Left ventricle myocardium inferior (tissue), 1 donor: ENCODE measurements at places on chromosomes 16 and 17. TPM values are rescaled to one million over a fixed set of nuclear protein-coding genes. Genes with fewer than 3 reads are reported as not detected.

GRCh38 chr17:80938556-80938955, 53.1 kb upstream of the CHMP6 start:
- no peak for DNase-seq
- peaks cover 23% of the 10 kb centered on the region for H3K4me1 ChIP-seq
- H3K27ac ChIP-seq, result no peak overlapping the region
- no peaks in the 10 kb centered on the region for H3K27me3 ChIP-seq
- H3K4me3 ChIP-seq, result no peak overlapping the region
- peaks cover 30% of the 10 kb centered on the region for H3K36me3 ChIP-seq

DNA sequence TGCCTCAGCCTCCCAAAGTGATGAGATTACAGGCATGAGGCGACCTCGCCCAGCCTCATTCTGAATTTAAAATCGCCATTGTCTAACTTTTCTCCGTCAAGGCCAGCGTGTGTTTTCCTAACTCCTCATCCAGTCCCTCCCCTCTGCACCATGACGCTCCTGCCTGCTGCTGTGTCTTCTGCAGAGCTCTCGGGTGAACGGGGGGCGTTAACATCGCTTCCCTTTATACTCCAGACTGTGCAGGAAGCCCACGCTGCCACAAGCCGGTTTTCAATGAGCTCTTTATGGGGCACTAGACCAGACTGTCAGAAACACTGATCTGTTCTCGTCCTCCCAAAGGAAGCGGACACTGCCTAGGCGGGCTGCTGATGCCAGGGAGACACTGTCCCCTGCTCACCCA, 13.2 kb downstream of the AANAT start:
- no peaks in the 10 kb centered on the region for H3K27me3 ChIP-seq
- peaks cover 20% of the 10 kb centered on the region for H3K36me3 ChIP-seq
- no peak overlapping the region for H3K4me3 ChIP-seq
- no peak for DNase-seq
- peaks cover 13% of the 10 kb centered on the region for H3K4me1 ChIP-seq

GRCh38 chr17:58630883-58631522, 60.8 kb downstream of the TEX14 start:
- H3K4me1 ChIP-seq, result peaks cover 7% of the 10 kb centered on the region
- H3K27me3 ChIP-seq, result no peaks in the 10 kb centered on the region
- H3K4me3 ChIP-seq, result peak overlapping the region; percentile 57

The MMP2 gene
- total RNA-seq, result 87.4 TPM

DNA sequence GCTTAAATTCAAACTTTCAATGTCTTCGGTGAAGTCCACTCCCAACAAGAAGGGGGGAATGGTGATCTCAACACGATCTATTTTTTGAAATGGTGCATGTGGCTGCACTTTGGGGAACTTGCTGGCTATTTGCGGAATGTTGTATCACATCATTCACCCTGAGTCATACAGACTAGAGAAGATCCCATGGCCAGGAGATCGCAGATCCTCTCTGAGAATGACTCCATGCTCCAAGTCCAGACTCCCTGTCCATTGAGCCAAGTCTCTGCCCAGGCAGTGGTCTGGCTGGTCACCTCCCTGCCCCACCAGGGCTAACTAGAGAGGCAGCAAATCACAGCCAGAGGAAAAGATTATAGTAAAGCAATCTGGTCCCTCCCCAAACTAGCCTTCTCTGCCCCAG, 120.6 kb downstream of the XYLT1 start:
- no peak overlapping the region for H3K27ac ChIP-seq
- H3K36me3 ChIP-seq, result no peaks in the 10 kb centered on the region
- no peak overlapping the region for H3K4me3 ChIP-seq
- no peak for DNase-seq

DNA sequence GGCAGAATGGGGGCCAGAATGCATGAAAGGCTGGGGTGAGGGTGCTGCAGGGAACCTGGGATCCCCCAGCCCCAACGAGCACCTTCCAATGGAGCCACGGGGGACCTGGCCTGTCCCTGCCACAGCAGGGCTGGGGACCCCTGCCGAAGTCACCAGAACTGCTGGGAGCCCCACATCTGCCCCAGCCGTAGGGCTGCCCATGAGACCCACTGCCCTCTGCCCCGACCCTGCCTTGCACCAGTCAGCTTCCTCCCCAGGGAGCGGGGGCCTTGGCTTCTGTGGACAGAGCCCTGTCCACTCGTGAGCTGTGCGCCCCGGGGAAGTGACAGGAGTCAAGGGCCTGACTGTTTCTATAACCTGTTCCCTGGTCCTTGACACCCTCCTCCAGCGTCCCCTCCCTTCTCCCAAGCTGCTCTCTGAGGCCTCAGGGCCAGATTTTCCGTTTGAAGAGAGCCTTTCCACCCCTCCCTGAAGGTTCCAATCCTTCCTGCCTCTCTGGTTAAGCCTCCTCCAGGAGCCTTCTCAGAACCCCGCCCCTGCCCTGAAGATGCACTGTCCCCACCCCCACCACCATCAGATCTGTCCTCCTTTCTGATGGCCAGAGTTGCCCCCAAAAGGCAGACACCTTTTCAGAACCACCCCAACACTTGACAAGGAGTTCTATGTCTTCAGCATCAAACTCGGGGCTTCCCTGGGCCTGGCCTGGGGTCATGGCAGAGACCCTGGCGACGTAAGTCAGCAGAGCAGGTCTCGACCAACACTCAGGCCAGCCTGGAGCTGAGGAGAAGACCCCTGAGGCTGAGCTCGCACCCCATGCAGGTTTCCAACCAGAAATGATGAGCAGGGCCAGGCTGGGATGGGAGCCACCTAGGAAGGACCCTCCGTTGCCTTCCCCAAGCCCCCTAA, 10.7 kb upstream of the PRR29 start:
- peaks cover 30% of the 10 kb centered on the region for H3K27me3 ChIP-seq
- peak overlapping the region; percentile 21 for H3K27ac ChIP-seq
- H3K4me1 ChIP-seq, result peaks cover 71% of the 10 kb centered on the region

The ZP2 gene
- not detected for total RNA-seq

The KRTAP3-1 gene
- total RNA-seq, result not detected

DNA sequence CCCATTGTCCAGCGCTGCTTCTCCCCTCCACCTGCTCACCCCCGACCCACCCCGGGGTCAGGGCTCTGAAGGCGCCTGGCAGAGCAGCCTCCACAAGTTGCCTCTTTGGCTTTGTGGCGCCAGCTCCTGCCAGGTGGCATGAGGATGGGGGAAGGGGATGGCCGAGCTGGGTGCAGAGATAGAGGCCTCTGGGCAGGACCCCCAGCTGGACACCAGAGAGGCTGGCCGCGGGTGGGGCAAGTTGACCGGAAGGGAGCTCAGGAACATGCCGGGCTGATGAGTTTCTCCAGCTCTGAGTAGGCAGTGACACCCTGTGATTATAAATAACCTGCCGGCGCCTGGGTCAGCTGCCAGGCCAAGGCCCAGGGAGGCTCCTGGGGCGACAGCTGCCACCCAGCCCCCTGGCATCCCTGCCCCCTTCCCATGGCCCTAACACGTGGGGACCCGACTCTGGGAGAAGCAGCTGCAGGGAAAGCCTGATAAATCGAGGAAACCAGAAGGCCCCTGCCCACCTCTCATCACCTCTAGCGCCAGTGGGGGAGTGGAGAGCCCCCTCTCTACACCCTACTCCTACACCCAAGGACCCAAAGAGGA, 729 bp downstream of the P2RX5 start:
- no peaks in the 10 kb centered on the region for H3K36me3 ChIP-seq
- peaks cover 31% of the 10 kb centered on the region for H3K4me1 ChIP-seq
- peak; percentile 58 for DNase-seq
- H3K27ac ChIP-seq, result peak overlapping the region; percentile 81

- H3K4me3 ChIP-seq, result peak overlapping the region; percentile 99
- peak overlapping the region; percentile 100 for H3K27ac ChIP-seq
- H3K27me3 ChIP-seq, result no peaks in the 10 kb centered on the region
- peak; percentile 81 for DNase-seq
- peaks cover 38% of the 10 kb centered on the region for H3K36me3 ChIP-seq
These were observed 569 bp downstream of the FLII start for GRCh38 chr17:18257982-18258355.

The CD300C gene
- 0.71 TPM for total RNA-seq

The MYO15A gene
- total RNA-seq, result 0.25 TPM

The CCDC200 gene
- not detected for total RNA-seq

- DNase-seq, result no peak
- H3K27me3 ChIP-seq, result no peaks in the 10 kb centered on the region
- peaks cover 8% of the 10 kb centered on the region for H3K4me1 ChIP-seq
- no peak overlapping the region for H3K4me3 ChIP-seq
These were observed 11.1 kb downstream of the CMTM2 start for GRCh38 chr16:66590322-66590721.

The GLIS2 gene
- 17.2 TPM for total RNA-seq

The BCL6B gene
- total RNA-seq, result 13.7 TPM

DNA sequence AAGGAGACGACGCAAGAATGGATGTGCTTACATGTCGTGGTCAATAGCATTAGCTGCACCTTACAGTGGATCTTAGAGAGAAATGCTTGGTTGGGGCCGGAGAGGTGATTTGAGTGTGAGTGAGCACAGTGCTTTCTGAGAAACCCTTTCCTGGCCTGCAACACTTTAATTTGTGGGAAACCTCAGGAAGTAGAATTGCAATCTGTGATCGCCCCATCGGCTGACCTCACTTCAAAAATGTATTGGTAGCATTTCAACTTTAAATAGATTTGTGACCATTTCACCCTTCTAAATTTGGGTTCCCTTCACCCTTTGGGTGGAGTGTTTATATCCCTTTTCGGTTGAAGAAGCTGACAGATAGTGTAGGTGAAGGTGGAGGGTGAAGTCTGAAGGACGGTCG, 13.2 kb downstream of the PRKCB start:
- no peaks in the 10 kb centered on the region for H3K4me1 ChIP-seq
- DNase-seq, result no peak
- no peak overlapping the region for H3K4me3 ChIP-seq
- peaks cover 38% of the 10 kb centered on the region for H3K27me3 ChIP-seq
- H3K27ac ChIP-seq, result no peak overlapping the region
- H3K36me3 ChIP-seq, result no peaks in the 10 kb centered on the region

DNA sequence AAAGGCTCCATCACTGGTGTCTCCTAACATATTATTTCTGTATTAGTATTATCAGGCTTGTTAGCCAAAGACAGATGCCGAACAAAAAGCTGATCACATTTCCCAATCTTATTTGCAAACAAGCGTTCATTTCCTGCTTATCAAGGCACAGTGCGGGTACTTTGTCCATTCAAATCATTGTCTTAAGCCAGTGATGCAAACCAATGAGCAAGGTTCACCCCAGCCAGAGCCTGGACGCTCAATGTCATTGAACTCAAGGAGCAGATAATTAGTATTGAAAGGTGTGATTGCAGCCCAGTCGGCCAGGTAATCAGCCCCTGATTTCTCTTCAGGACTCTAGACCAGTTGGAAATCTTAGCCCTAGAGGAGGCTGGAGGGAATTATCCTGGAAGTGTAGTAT, 20.4 kb upstream of the SOX9 start:
- H3K27me3 ChIP-seq, result no peaks in the 10 kb centered on the region
- H3K4me1 ChIP-seq, result peaks cover 8% of the 10 kb centered on the region
- no peaks in the 10 kb centered on the region for H3K36me3 ChIP-seq
- no peak overlapping the region for H3K4me3 ChIP-seq
- no peak for DNase-seq
- no peak overlapping the region for H3K27ac ChIP-seq

The LRRC46 gene
- total RNA-seq, result 0.63 TPM

DNA sequence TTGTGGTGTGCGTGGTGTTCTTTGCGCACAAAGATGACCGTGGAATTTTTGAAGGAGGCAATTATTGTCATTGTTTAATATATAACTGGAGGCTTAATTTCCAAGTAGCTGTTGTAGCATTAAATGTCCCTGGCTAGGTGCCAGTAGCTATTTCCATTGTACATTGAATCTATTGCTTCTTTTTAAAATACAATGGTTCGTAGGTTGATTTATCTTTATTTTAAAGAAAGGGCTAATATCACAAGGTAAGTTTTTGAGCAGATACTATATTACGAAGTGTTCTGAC, 127.1 kb downstream of the RPTOR start:
- H3K27ac ChIP-seq, result no peak overlapping the region
- no peaks in the 10 kb centered on the region for H3K27me3 ChIP-seq
- H3K4me1 ChIP-seq, result peaks cover 18% of the 10 kb centered on the region
- no peak overlapping the region for H3K4me3 ChIP-seq

The C16orf86 gene
- total RNA-seq, result 2.9 TPM

DNA sequence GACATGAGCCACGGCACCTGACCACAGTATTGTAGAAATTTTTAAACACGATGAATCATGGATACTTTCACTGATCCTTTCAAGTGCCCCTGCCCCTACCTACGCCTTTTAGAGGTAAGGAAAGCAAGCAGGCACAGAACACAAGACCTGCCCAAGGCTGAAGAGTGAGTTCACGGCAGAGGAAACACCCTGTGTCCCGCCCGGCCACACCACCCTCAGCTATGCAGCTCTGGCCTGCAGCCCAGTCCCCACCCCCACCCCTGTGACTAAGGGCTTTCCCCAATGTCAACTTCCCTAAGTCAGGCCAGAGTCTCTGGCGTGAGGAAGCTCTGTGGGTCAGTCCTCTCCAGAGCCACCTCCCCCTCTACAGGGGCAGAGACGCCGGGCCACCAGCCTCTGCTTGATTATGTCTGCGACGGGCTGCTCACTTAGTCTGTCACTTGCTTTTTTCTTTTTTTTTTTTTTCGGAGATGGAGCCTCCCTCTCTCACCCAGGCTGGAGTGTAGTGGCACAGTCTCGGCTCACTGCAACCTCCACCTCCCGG, 8.4 kb downstream of the SLC16A5 start:
- peak overlapping the region; percentile 68 for H3K27ac ChIP-seq
- H3K4me3 ChIP-seq, result no peak overlapping the region
- no peaks in the 10 kb centered on the region for H3K27me3 ChIP-seq
- DNase-seq, result peak; percentile 75

DNA sequence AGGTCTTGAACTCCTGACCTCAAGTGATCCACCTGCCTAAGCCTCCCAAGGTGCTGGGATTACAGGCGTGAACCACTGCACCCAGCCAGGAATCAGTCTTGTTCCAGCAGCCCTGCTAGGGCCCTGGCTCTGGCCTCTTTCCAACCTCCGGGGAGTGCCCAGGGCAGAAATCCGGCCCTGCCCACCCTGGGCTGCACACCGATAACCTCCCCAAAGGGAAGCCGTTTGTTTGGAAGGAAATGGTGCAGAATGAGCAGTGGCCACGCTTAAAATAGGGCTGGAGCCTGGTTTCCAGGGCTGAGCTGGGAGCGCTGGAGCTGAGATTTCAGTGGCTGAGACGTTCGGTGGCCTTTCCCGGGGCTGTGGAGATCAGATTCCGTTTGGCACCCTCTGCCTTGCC, 17.8 kb upstream of the EMP2 start:
- peaks cover 49% of the 10 kb centered on the region for H3K4me1 ChIP-seq
- H3K4me3 ChIP-seq, result no peak overlapping the region
- peak; percentile 64 for DNase-seq
- H3K27me3 ChIP-seq, result no peaks in the 10 kb centered on the region
- H3K27ac ChIP-seq, result peak overlapping the region; percentile 71

The MRPL28 gene
- total RNA-seq, result 76.1 TPM

The PYY gene
- not detected for total RNA-seq
